ENCODE measurements at places on chromosomes 11 and 22.

DNA sequence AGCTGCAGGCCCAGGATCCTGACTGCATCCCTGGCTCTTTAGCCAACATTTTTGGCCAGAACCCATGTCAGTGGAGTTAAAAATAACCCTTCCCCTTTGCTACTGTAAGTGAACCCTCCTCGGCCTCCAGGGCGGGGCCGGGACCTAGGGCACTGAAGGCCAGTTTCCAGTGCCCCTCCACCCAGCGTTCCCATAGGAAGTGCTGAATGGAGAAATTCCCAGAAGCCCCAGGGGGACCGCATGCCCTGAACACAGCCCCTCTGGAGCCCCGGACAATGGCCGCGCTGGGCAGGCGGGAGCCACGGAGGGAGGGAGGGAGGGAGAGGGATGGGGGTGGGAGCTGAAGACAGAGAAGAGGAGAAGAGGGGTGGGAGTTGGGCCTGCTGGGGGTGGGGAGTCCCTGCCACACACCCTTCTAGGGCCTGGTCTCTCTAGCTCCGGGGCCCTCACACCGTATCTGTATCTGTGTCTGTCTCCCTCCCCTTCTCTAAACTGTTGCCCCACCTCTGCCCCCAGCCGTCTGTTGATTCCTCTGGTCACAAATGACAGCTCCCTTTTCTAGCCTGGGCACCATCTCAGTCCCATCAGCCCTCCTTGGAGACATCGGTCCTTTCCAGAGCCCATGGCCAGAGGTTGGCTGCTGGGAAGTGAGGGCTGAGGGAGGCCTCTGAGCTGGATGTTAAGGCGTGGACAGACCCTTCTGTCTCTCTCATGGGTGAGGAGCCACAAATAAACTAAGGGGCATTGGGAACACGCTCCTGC, 10.9 kb downstream of the PDGFB start:
- no peak for DNase-seq

- DNase-seq, result no peak
These were observed 817 bp downstream of the ARL2 start for GRCh38 chr11:65014726-65015227.

- no peak for DNase-seq
These were observed 43.2 kb downstream of the DKK3 start for GRCh38 chr11:11965192-11965591.

- DNase-seq, result no peak
These were observed 49.7 kb downstream of the CD82 start for GRCh38 chr11:44615041-44615755.

- DNase-seq, result no peak
These were observed 971.7 kb upstream of the CHORDC1 start for GRCh38 chr11:91194546-91194945.

- no peak for DNase-seq
These were observed 299.4 kb upstream of the ANO5 start for GRCh38 chr11:21893565-21893867.

GRCh38 chr11:70506658-70506970, 108.3 kb downstream of the CTTN start:
- no peak for DNase-seq

DNA sequence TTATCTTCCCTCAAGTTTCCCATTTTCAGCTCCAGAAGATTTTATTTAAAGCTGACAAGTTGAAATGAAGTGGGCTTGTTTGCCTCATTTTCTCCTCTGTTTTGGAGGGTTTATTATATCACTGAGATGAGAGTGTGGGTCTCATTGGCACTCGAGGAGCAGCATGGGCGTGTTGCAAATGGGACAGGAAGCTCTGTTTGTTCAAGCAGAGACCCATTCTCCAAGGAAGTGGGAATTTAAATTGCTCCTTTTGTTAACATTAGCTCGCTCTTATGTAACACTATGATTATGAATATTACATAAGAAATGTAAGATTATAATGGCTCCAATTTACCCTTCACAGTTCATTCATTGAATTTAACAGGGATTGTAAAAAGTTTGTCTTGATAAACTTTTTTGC, 317.7 kb upstream of the CTSC start:
- DNase-seq, result no peak

- DNase-seq, result peak; percentile 89
These were observed at the start of gene HIRA for GRCh38 chr22:19431649-19432132. Gene HIRA (minus strand): TSS chr22:19431733. CDS start chr22:19431476, 257 bp downstream.

- no peak for DNase-seq
These were observed 11.8 kb downstream of the SMPD1 start for GRCh38 chr11:6402061-6402470.

DNA sequence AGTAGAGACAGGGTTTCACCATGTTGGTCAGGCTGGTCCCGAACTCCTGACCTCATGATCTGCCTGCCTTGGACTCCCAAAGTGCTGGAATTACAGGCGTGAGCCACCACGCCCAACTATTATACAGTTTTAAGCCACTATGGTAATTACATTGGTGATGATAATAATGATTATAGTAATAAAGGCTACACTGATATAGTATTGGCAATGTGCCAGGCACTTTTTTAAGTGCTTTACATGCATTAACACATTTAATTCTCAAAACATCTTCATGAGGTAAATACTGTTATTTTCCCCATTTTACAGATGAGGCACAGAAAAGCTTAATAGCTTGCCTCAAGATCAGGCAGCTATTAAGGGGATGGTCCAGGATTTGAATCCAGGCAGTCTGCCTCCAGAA, 222.5 kb downstream of the SOX6 start:
- no peak for DNase-seq

- no peak for DNase-seq
These were observed 81.4 kb downstream of the RCN1 start for GRCh38 chr11:32172041-32172847.
